GM23248 (cell line): ENCODE measurements at places on chromosomes 3 and 15. TPM values are rescaled to one million over a fixed set of nuclear protein-coding genes. Genes with fewer than 3 reads are reported as not detected.

DNA sequence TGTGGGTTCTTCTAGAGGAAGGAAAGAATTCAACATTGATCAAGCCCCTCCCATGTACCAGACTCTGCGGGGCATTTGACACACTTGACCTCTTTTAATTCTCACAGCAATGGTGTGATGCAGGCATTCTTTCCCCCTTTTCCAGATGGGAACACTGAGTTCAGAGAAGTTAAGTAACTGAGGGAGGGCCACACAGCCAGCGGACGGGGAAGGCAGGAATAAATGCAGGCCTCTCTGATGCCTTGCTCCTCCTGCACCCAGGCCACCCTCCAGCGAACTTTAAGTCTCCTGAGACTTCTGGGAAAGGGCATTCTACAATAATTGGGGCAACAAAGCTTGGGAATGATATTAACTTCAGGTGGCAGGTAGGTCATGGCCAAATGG lies 227.4 kb downstream of the UACA start:
- DNase-seq, result no peak

The MITF gene
- 0.38 and 0.86 TPM in 2 replicates for total RNA-seq

DNA sequence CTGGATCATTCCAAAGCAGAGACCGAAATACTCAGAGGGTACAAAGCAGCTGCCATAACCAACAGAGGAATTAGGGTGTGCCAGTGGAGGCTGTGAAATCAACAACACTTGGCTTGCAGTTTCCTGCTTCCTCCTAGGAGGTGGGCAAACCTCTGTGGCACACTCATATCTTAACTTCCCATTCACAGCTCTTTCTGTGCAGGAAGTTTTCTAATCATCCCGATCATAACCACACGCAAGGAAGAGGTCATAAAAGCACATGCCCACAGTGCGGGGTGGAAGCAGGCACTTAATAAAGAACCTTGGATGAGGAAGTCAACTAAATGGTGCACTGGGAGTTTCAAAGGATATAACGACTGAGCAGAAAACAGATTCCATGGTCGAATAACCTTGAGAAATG lies 5.1 kb downstream of the SCAMP2 start:
- DNase-seq, result no peak

- DNase-seq, result peak; percentile 60
These were observed 12.4 kb downstream of the SNX33 start for GRCh38 chr15:75659928-75660645.

GRCh38 chr15:89406218-89406939 lies 71.8 kb upstream of the POLG start:
- DNase-seq, result no peak

DNA sequence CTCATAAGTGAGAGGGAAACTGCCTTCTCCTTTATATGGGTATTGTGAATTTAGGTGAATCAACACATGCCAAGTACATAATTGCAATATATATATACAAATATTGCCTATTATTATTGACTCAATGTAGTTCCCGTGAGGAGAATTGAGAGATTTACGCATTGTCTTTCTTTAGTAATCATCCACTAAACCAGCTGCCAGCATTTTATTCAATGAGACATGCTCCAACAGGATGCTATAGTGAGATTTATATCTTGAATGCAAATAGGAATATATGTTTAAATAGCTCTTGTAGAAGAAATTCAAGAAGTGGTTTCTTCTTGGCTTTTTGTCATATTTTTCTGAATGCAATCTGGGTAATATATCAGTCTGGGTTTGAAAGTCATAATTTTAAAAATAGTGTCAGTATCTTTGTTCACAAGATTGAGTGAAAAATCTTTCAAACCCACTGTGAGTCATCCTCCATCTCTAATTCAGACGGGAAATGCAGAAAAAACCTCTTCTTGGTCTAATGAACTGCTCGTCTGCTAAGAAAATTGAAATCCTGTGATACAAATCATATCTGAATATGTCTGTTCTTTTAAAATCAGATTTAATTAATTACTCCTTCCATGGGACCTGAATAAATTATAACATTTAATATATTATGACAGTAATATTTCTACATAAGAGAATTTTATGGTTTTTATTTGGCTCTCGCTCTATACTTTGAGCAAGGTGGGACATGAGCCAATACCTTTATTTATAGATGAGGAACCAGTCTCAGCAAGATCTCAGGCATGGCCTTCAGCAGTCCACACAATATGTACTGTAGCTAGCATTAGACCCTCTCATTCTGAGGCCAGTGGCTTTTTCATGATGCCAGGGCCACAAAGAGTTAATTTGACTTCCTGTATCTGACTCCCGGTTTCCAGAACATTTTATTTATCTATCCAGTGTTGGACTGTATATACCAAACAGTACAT lies 516.0 kb downstream of the GABRG3 start:
- no peak for DNase-seq

- peak; percentile 67 for DNase-seq
These were observed 76.0 kb downstream of the TRANK1 start for GRCh38 chr3:36868614-36869436.

DNA sequence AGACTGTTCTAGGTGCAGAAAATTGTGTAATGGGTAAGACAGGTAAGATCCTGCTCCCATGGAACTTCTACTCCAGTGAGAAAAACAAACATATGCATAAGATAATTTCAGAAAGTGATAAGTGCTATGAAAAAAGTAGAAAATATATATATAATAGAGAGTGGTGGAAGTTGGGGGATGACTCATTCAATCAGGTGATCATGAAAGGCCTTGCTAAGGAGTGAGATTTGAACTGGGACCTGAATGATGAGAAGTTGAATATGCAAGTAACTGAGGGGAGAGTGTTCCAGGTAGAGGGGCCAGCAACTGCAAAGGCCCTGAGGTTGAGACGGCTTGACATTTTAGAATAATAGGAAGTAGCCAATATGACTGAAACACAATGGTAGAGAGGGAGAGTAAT lies 92.3 kb upstream of the TNIK start:
- DNase-seq, result no peak

DNA sequence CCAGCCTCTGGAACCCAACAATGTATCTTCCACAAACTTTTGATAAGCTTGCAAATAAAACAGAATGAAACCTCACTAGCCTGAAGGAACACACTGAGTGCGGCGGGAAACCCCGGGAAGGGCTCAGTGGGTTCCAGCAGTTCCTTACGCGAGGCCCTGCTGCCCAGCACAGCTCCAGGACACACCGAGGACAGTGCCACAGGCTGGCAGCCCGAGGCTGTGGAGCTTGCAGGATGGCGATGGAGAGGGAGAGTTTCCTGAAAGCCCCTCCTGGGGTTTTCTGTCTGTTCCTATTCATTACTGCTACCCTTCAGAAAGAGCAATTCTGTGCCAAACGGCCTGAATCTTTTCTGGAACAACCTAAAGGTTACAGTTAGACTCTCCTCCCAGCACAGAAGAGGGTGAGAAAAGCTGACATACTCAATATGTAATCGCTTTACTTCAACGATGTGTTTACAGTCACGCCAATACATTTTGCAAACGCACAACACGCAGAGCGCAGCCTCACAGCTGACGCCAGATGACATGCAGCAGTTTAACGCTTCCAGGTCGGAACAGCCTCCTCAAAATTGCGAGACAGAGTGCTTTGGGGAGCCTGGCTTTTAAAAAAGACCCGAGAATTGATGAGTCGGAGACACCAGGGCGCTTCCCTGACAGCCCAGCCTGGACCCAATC lies 57.1 kb upstream of the RPL32 start:
- DNase-seq, result no peak

GRCh38 chr3:63652066-63652725 lies at the start of gene SNTN:
SNTN (plus strand) TSS chr3:63652675; CDS start chr3:63652688, 13 bp downstream.
- DNase-seq, result no peak

- no peak for DNase-seq
These were observed 59.0 kb downstream of the CDCP1 start for GRCh38 chr3:45087155-45087554.

The ALDH1A3 gene
- total RNA-seq, result 5.8 and 9.9 TPM in 2 replicates

GRCh38 chr3:56931836-56932235 lies 128.6 kb upstream of the SPATA12 start:
- no peak for DNase-seq

DNA sequence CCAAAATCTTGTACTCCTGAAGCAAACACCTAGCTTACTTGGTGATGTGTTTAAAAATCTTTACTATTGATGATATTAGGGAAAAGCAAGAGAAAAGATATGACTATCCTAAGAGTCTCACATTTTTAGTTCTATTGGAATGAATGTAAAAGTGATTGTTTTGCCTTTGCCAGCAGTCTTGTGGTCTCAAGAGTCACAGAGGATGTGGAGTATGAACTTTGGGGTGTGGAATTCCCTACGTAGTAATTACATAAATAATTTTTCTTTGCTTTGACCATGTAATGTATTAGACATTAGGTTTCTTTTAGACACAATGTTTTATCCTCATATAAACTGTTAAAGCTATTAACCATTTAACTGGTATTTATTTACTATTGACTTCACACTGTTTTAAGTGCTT lies 387.6 kb downstream of the NAALADL2 start:
- peak; percentile 4 for DNase-seq

GRCh38 chr15:29925227-29926082 lies 103.2 kb upstream of the TJP1 start:
- peak; percentile 80 for DNase-seq

GRCh38 chr3:66153481-66154443 lies 67.0 kb upstream of the SLC25A26 start:
- DNase-seq, result peak; percentile 69

GRCh38 chr3:114005481-114005880 lies 50.8 kb downstream of the CCDC191 start:
- no peak for DNase-seq

DNA sequence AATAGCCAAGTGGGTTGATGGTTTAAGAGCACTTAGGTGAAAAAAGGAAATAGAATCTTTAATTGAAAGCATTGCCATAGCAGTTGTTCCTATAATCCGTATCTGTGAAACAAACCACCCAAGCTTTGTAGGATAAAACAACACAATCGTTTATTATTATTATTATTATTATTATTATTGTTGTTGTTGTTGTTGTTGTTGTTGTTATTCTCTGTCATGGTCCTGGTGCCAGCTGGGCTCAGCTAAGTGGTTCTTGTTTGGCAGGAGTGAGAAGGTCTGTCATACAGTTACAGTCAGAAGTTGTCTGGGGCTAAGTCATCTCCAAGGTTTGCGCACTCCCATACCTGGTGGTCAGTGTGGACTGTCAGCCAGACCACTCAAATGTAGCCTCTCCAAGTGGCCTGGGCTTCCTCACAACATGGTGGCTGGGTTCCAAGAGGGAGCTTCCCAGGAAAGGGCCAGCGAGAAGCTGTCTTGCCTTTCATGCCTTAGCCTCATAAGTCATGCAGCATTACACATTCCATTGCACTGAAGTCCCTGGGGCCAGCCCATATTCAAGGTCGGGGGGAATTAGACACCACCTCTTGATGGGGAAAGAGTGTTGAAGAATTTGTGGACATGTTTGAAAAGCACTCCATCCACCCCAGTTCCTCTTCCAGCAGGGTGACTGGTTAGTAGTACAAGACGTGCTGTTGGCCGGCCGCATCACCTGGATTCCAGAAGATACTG lies 54.3 kb upstream of the FGD5 start:
- peak; percentile 13 for DNase-seq

The ADAMTSL3 gene
- not detected in 2 replicates for total RNA-seq

DNA sequence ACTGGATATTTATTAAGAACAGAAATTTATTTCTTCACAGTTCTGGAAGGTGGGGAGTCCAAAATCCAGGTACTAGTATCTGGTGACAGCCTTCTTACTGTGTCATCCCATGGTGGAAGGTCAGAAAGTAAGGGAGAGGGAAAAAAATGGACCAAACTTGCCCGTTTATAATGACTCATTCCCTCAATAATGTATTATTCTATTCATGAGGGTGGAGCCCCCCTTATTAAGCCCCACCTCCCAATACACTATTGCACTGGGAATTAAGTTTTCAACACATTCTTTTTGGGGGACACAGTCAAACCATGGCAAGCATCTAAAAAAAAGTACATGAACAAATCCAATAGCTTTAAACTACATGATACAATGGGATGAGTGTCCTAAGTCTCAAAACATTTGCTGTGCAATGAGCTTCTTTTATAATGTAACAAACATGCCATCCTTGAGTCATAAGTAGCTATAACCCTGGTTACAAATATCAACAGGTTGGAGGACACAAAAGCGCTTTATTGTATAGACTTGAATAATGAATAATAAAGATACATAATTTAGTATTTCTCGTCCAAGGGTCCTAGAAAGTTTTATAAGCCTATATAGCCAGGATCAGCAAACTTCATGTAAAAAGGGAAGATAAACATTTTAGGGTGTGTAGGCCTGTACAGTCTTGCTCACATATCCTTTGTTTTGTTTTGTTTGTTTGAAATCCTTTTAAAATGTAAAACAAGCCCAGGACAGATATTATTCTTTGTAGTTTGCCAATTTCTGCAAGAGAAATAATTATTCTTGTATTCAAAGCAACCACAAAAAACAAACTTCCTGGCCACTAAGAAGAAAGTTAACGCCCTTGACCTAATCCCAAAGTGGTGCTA lies 160.6 kb upstream of the RAP2B start:
- DNase-seq, result peak; percentile 19

DNA sequence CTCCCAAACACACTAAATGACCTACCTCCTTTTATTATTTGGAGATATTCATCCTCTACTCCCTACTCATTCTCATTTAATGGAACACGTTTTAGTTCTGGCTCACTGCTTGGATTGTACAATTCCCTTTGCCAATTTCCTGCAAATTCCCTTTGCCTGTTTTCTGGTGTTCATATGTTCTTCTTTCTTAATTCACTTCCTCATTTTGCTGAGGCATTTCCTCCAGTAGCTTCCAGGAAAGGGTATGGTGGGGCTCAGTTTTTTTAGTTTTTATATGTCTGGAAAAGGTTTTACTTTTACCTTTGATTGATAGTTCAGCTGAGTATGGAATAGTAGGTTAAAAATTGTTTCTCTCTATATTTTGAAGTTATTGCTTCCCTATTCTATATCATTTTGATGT lies 143.6 kb upstream of the GOLIM4 start:
- no peak for DNase-seq

DNA sequence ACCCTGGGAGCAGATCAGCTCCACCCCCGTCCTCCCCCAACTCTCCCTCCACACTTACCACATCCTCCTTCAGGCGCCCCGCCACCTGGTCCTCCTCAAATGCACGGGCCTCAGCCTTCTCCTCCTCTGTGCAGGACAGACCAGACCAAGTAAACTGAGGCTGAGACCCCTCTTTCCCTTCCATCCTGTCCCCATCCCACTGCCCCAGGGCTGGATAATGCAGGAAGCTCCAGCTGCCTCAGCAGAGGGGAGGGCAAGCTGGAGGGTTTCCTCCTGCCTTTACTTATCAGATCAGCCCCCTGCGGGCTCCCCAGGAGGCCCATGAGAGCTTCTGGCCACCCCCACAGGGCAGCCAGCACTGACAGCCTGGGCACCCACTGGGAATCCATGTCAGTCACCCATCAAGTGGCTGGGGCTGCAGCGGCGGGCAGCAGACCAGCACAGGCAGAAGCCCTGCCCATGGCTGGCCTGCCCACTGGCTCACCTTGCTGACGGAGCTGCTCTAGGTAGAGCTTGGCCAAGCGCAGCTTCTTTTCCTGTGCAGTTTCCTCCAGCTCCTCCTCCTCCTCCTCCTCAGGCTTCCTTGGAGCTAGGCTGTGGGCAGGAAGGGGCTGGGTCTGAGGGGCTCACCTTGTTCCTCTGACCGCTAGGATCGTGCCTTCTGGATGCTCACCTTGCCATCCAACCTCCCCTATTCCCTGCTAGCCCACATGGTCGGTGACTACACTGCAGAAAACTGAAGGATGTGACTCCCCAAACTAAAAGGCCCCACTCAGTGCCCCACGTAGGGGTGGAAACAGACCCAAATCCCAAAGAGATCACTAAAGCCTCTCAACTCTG lies 3.9 kb downstream of the RRP9 start:
- DNase-seq, result no peak

GRCh38 chr3:74415731-74416130 lies 198.7 kb downstream of the CNTN3 start:
- DNase-seq, result no peak

The TUSC7 gene
- total RNA-seq, result not detected in 2 replicates
